H1 (cell line): ENCODE measurements at places on chromosomes 1 and 21.

DNA sequence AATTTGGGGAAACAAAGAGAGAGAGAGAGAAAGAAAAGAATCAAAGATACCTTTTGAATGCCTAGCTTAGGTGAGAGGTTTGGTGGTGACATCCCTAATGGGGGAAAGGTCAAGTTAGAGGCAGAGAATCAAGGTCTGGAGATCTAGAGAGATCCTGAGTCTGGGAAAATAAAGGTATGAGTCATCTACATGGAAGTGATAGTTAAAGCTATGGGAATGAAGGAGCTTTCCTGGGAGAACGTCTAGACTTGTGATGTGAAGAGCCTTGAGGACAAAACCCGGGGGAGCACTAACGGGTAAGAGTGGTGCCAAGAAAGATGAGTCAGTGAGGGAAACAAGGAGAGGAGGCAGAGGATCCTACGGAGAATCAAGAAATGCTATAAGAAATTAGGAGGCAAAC is 110.8 kb upstream of the RUNX1 start:
- DNase-seq, result no peak

- DNase-seq, result no peak
These were observed 74.0 kb upstream of the DEPDC1 start for GRCh38 chr1:68570871-68571270.

DNA sequence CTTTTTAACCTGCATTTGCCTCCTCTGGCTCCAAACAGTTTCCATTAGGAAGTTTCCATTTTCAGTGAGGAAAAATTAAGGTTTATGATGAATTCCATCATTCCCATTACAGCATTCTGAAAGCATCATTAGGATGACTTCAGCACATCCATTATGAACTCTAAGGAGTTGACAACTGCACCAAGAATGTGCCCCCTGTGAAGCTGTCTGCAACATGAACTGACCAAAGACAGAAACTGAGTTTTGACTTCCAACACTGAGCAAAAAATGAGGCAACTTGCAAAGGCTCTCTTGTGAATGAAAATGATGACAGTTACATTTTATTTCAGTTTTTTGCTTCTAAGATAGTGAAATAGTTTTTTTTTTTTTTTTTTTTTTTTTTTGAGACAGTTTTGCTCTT is 18.3 kb upstream of the KCNE1 start:
- no peak for DNase-seq

GRCh38 chr1:74641876-74642275 is 31.7 kb downstream of the ERICH3 start:
- no peak for DNase-seq

DNA sequence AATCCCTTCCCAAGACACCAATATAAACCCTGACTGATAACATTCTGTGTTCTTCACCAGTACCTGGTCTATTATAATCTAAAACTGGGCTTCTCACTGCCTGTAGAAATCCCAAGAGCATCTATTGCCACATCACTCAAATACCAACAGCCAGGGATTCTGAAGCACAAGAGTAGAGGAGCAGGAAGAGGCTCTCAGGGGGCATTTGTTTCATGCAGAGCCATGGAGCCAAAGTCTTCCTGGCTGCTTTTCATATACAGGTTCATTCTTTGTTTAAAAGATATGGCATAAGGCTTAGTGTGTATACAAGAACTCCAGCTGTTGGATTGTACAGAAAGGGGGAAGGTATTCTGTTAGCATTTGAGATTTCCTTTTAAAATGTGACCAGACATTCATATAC is 38.2 kb upstream of the USH2A start:
- no peak for DNase-seq

- DNase-seq, result no peak
These were observed 357.9 kb upstream of the DUSP10 start for GRCh38 chr1:222099746-222100145.

- DNase-seq, result no peak
These were observed 54.1 kb downstream of the CD46 start for GRCh38 chr1:207805841-207806421.

DNA sequence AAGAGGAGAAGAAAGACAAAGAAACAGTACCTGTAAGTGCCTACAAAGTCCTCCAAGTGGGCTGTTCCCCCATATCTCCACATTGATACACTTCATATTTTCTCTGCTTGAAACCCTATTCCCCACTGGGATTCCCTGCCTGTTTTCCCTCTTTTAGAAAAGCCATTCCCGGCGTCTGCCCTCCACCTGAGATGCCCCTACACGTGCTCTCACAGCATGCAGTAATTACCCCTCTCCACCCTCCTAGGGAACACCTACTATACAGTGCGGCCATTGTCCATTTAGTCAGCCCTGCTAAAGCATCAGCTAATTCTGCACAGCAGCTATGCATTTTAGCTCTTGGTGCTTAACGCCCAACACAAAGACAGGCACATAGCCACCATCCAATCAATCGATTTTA is 135.7 kb upstream of the TIAM1 start:
- DNase-seq, result no peak

- DNase-seq, result no peak
These were observed 1.6 kb downstream of the PALMD start for GRCh38 chr1:99647490-99647889.

GRCh38 chr1:56329970-56330369 is 249.4 kb downstream of the PLPP3 start:
- no peak for DNase-seq
